ENCODE measurements at places on chromosomes 3 and 15. TPM values are rescaled to one million over a fixed set of nuclear protein-coding genes. Genes with fewer than 3 reads are reported as not detected.
A peak's percentile ranks its signal among the peaks of the same experiment; 100 is the strongest.

Gene SNRK
- total RNA-seq, result 21.2 TPM

Gene IDH3A
- total RNA-seq, result 43.6 TPM

Gene ATP8B4
- total RNA-seq, result 90.2 TPM

Gene CCR9
- total RNA-seq, result not detected

Gene LRRC34
- 4.3 TPM for total RNA-seq

DNA sequence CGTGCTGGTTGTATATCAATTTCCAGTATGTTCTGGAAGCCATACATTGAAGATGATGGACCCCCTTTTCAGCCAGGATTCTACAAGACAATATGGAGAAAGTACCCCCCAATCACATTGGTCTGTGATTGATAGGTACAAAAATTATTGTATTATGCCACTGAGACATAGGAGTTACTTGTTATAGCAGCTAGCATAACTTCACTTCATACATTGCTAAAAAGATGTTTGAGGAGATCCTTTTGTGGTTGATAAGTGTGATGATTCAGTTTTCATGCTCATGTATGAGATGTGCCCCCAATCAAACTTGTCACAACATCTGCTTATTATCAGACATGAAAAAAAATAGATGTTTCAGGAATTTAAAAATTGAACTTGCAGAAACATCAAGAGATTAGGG, 66.0 kb downstream of the GPD1L start:
- DNase-seq, result no peak

DNA sequence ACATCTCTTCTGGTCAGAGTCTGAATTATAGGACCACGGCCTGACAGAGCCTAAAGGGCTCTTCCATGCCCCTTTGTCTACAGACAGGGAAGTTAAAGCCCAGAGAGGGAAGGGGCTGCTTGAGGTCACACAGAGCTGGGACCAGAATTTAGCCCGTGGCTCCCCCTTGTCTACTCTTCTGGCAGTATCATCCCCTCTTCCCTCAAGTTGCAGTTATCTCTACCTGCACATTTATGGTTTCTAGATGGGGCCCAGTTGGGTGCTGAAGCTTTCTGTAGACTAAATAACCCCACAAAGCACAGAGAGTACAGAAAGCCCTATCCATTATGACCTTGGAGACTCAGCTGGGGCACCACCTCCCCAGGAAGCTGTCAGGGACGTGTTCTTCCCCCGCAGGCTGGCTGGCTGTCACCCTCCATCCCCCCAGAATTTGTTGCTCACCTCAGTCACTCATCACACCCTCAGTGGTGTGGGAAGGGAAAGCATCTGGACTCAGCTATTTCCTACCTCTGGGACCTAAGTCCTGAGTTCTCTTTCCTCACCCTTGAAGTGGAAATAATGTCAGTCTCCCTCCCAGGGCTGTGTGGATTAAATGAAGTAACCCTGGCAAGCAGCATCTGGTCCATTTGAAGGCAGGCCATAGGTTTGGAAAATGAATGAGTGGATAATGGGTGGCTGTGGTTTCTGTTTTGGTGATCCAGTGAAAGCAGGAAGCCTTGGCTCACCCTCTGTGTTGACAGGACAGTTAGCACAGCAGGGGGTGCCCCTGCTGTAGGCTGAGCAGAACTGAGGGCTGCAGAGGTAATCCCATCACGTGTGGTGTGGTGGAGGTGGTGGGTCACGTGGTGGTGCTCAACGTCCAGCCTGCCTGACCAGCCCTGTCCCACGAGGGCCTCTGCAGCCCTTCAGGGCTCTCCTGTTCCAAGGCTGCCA, 16.3 kb downstream of the ACOX2 start:
- no peak for DNase-seq

DNA sequence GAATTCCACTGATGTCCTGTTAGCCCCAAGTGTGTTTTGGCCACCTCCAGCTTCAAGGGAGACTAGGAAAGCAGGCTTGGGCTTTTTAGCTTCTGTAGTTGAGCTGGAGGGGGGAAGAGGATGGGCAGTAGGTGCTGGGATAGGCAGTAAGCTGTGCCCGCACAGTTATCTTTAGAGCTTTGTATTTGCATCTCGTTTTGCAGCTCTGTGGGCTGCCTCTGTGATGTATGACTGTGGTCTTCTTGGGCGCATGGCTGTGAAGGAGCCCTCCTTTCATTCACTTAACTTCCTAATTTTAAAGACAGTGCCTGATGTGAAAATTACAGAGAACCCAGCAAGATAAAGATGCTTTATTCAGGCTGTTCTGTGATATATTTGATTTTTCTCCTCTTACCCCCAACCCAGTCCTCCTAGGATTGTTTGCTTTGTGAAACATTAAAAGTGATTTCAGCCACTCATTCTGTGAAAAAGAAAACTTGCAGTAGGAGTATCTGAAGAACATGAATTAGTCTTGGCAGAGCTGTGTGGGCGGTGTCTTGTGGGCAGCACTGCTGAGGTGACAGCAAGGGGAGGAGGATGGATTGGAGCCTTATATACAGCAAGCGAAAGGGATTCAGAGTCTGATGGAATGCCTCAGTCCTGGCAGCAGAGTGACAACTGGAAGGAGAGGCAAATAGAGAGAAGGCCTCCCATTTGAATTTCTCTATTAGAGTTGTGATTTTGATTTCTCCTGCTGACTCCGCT, 74.3 kb downstream of the LARS2 start:
- DNase-seq, result no peak

- DNase-seq, result no peak
These were observed 49.9 kb downstream of the TSC22D2 start for GRCh38 chr3:150458001-150458400.

DNA sequence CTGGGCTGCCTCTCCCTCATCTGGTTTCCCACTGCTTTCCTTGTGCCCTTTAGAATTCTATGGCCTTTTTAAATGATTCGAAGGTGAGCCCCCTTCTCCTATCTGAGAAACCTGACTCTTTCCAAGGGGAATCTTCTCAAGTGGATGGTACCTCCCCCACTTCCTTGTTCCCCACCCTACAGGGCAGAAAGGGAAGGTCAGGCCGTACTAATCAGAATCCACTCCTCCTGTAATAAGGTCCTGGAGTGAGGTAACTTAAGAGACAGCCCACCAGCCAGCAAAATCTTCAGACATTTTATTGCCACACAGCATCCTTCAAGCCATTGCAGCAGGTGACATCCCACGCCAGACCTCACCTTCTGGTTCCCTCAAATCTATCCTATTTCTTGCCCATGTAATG, 84.5 kb downstream of the MINAR1 start:
- no peak for DNase-seq

- DNase-seq, result no peak
These were observed 31.5 kb downstream of the ESYT3 start for GRCh38 chr3:138465925-138466324.

- DNase-seq, result no peak
These were observed 4.5 kb downstream of the CDHR4 start for GRCh38 chr3:49794926-49795905.

GRCh38 chr3:106473576-106474475, 605.0 kb upstream of the CBLB start:
- DNase-seq, result no peak

- DNase-seq, result no peak
These were observed 69.9 kb downstream of the CRTC3 start for GRCh38 chr15:90599644-90600043.

DNA sequence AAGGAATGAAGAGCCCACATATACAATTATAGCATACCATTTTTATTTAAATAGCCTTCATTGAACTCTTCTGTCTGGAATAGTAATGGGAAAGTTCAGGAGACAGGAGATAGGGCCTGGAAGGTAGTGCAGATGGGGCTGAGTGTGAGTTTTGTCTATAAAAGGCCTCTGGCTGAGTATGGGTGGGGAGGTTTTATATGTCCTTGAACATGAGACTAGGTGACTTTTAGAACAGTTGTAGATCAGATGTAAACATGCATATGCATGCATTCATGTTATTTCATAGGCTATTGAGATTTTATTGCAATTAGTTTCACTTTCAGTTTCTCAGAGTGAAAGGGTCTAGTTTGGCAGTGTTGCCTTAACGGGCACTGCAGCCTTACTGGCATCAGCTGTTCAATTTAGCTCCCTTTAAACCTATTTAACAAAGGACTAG, 27.1 kb downstream of the CGGBP1 start:
- DNase-seq, result peak; percentile 72

DNA sequence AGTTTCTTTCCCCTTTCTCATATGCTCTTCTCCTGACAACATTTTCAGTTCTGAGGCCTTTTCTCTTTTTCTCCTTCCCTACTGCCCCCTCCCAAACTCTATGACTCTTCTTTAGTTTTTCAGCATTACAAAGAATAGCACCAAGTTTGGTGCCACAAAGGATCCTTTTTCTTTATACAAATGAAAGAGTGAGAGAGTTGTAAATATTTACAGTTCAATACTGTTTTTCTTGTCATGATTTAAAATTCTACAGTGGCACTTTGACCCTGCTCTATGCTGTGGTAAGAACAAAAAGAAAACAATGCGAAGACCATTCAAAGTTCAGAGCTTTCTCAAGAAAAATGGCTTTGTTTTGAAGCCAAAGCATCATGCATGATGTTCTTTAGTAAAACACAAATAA, 667.9 kb upstream of the SGO1 start:
- peak; percentile 47 for DNase-seq

- peak; percentile 39 for DNase-seq
These were observed 48.7 kb upstream of the RYK start for GRCh38 chr3:134299185-134299887.

GRCh38 chr3:97686258-97686657, 78.3 kb upstream of the ARL6 start:
- DNase-seq, result no peak

GRCh38 chr15:64653757-64654156, 121.6 kb downstream of the RBPMS2 start:
- no peak for DNase-seq

- no peak for DNase-seq
These were observed 47.2 kb downstream of the OPA1 start for GRCh38 chr3:193640165-193640715.

- DNase-seq, result no peak
These were observed 16.7 kb upstream of the SOX2 start for GRCh38 chr3:181694805-181695660.

DNA sequence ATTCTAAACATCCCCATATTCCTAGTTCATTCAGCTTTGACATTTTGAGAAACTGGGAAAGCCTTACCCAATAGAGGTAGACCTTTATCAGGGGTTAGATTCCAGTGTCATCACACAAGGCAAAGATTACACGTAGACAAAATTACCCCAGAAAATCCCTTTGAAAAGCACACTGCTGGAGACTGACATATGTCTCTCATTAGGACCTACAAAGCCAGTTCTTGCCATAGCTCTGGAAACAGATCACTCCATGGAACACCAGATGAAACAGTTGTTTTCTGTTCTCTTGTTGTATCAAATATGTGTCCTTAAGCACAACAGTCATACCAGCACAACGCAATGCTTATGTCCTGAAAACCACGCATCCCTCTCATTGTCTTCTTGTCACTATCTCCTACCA, 44.7 kb downstream of the RARB start:
- no peak for DNase-seq

- no peak for DNase-seq
These were observed 123.5 kb downstream of the TMEM108 start for GRCh38 chr3:133161656-133162055.

DNA sequence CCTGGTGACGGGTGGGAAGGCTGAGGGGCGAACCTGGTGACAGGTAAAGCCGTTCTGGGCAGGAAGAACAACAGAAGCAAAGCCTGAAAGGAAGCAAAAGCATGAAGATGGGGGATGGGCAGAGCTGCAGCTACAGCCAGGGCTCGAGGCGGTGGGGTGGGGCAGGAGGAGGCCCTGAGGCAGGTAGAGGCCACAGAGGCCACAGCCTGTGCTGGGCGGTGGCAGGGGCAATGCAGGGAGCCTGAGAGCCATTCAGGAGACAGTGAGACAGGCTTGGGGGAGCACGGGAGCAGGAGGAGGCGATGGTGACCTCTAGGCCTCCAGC, 8.2 kb downstream of the PCSK6 start:
- DNase-seq, result no peak

DNA sequence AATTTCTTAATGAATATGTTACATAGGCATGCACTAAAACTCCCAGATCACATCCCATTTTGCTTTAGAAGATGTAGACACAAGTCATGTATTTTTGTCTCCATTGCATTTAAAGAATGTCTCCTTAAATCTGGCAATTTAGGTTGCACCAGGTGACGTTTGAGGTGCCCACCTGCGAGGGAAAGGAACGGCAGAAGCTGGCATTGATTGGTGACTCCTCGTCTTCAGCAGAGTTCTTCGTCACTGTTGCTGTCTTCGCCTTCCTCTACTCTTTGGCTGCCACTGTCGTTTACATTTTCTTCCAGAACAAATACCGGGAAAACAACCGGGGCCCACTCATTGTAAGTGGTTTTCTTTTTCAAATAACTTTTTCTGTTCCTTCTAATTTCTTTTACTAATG, 96.1 kb upstream of the SNTN start:
- no peak for DNase-seq

- peak; percentile 89 for DNase-seq
These were observed 48.9 kb downstream of the NIPA2 start for GRCh38 chr15:22887157-22887951.

GRCh38 chr3:140187656-140188221, 252.8 kb downstream of the CLSTN2 start:
- DNase-seq, result no peak

- DNase-seq, result no peak
These were observed 400.0 kb upstream of the C2CD4B start for GRCh38 chr15:62564886-62565633.

DNA sequence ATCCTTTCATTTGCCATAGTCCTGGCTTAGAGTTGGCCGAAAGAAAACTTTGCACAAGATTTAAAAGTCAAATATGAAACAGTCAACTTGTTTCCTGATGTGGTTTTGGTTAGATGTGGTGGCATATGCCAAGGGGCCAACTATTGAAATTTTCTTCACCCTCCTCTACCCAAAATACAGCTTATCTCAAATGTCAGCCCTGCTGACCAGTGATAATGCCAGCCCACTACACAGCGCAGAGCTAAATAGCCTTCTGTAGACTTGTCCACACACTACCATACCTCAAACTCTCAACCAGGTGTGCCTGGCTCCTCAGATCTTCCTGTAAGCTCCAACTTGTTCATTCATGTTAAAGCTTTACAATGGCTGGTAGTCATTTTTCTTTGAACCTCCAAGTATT, 368.5 kb upstream of the STAC start:
- DNase-seq, result no peak

DNA sequence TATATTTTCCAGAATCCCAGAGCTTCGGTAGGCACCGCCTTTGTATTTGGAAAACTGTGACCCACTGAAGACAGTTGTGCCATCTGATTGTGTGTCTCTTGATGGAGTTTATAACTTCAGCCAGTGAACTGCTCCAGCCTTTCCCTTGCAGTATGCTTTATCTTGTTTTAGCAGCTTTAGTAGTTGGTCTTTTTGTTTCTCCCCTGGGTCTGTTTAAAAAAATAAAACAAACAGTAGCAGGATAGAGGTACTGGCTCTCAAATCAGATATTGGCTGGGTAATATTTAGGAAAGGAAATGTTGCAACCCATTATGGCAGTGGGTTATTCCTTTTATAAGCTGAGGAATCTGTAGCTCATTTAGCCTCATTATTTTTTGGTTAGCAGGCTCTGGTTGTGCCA, 151.5 kb upstream of the BFSP2 start:
- DNase-seq, result no peak

DNA sequence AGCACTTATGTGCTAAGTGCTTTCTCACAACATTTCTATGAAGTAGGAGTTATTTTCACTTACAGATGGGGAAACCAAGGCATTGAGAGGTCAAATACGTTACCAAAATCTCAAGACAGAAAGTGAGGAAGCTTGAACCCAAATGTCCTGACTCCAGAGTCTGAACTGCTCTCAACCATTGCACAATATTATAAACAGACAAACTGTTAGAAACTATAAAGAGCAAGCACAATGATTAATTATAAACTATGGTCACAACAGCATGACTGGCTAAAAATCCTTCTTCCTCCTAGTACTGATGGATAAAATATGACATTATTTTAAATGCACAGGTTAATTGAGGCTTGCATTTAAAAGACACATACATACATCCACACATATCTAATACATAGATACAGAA, 77.9 kb upstream of the ASB14 start:
- peak; percentile 30 for DNase-seq
